ENCODE measurements at places on chromosomes 16 and 17. TPM values are rescaled to one million over a fixed set of nuclear protein-coding genes. Genes with fewer than 3 reads are reported as not detected.

Gene DRC3
- 2.6 TPM for total RNA-seq

Gene KCNAB3
- 1.9 TPM for total RNA-seq

DNA sequence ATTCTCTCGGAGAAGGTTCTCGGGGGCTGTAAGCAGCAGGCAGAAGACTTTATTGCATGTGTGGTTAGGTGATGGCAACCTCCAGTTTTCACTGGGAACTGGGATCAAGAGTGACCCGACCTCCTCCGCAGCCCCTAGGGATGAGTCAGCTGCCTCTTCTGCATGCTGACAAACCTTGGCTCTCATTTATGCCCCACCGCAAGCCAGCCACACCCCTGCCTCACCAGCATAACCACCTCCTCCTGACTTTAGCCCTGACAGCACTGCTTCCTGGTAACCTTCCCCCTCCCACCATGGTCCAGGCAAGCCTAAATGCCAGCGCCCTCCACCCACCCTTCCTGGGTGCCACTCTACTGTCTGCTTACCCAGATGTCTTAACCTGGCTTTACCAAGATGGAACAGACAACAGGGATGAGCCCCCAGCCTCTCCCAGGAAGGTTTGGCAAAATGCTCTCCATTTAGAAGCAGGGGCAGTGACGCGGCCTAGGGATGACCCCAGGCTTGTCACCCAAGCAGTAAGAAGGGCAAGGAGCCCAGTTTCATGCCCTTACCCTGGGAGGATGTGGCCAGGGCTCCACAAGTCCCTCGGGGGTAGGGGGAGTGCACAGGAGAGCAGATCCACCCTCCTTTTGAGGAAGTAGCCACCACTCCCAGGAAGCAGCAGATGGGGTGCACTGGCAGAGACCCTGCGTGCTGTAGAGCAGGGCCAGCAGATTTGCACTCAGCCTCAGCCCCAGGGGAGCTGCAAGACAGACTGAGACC is 73.5 kb downstream of the GOSR1 start:
- no peak overlapping the region for H3K4me3 ChIP-seq
- H3K27ac ChIP-seq, result no peak overlapping the region
- DNase-seq, result peak; percentile 53
- H3K36me3 ChIP-seq, result no peaks in the 10 kb centered on the region
- peaks cover 3% of the 10 kb centered on the region for H3K4me1 ChIP-seq

GRCh38 chr16:77571115-77571862 is 136.5 kb upstream of the ADAMTS18 start:
- peaks cover 18% of the 10 kb centered on the region for H3K27me3 ChIP-seq
- H3K4me3 ChIP-seq, result no peak overlapping the region
- no peaks in the 10 kb centered on the region for H3K4me1 ChIP-seq
- H3K36me3 ChIP-seq, result no peaks in the 10 kb centered on the region

GRCh38 chr16:4415538-4416199 is 727 bp downstream of the CORO7 start:
- no peaks in the 10 kb centered on the region for H3K27me3 ChIP-seq
- peak overlapping the region; percentile 68 for H3K27ac ChIP-seq
- peak; percentile 77 for DNase-seq
- H3K4me1 ChIP-seq, result peaks cover 22% of the 10 kb centered on the region
- H3K36me3 ChIP-seq, result peaks cover 2% of the 10 kb centered on the region
- H3K4me3 ChIP-seq, result peak overlapping the region; percentile 84

GRCh38 chr17:82807562-82807961 is 32.3 kb downstream of the ZNF750 start:
- no peaks in the 10 kb centered on the region for H3K27me3 ChIP-seq
- no peak for DNase-seq
- peaks cover 4% of the 10 kb centered on the region for H3K36me3 ChIP-seq
- no peak overlapping the region for H3K27ac ChIP-seq

DNA sequence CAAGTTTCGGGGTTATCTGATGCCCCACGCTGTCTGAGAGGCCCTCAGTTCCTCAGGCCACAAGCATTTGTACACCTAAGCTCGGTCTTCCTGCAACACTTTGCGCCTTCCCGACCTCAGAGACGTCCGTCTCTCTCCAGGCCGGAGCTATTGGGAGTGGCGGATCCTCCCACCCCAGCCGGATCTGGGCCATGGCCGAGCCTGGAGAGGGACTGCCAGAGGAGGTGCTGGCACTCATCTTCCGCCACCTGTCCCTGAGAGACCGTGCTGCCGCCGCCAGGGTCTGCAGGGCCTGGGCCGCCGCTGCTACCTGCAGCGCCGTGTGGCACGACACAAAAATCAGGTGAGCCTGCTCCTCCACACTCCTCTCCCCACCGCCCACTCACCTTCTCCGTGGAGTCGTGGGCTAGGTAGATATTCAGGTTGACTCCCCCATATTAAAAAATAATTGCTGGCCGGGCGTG is 1.9 kb downstream of the FBXL8 start:
- no peak overlapping the region for H3K27ac ChIP-seq
- DNase-seq, result no peak
- peaks cover 31% of the 10 kb centered on the region for H3K4me1 ChIP-seq
- no peaks in the 10 kb centered on the region for H3K36me3 ChIP-seq
- H3K27me3 ChIP-seq, result peaks cover 14% of the 10 kb centered on the region

- no peak overlapping the region for H3K27ac ChIP-seq
- no peak for DNase-seq
- no peak overlapping the region for H3K4me3 ChIP-seq
- no peaks in the 10 kb centered on the region for H3K36me3 ChIP-seq
- no peaks in the 10 kb centered on the region for H3K27me3 ChIP-seq
- peaks cover 3% of the 10 kb centered on the region for H3K4me1 ChIP-seq
These were observed 108.7 kb downstream of the VAT1L start for GRCh38 chr16:77897129-77897437.

DNA sequence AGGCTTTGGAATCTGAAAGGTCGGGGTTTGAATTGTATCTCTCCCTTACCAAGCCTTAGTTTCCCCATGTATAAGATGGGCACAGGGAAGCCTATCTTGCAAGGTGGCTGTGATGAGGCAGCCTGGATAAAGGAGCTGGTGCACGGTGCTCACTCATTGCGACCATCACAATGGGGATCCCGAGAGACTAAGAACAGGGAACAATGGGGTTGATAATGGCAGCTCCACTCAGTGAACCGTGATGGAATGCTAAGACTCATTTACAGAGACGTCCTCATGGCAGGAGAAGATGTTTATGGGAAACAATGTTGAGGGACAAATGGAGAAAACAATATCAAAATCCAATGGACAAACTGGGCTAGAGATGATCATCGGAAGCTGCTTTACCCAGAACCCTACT is 81.8 kb downstream of the SPACA3 start:
- no peak overlapping the region for H3K4me3 ChIP-seq
- peaks cover 17% of the 10 kb centered on the region for H3K27me3 ChIP-seq
- H3K27ac ChIP-seq, result no peak overlapping the region
- no peak for DNase-seq
- H3K4me1 ChIP-seq, result no peaks in the 10 kb centered on the region
- no peaks in the 10 kb centered on the region for H3K36me3 ChIP-seq

- no peak overlapping the region for H3K27ac ChIP-seq
- H3K4me1 ChIP-seq, result no peaks in the 10 kb centered on the region
- peaks cover 3% of the 10 kb centered on the region for H3K36me3 ChIP-seq
- no peak for DNase-seq
- no peak overlapping the region for H3K4me3 ChIP-seq
- peaks cover 28% of the 10 kb centered on the region for H3K27me3 ChIP-seq
These were observed 106.8 kb upstream of the SEC14L1 start for GRCh38 chr17:77033892-77034404.

DNA sequence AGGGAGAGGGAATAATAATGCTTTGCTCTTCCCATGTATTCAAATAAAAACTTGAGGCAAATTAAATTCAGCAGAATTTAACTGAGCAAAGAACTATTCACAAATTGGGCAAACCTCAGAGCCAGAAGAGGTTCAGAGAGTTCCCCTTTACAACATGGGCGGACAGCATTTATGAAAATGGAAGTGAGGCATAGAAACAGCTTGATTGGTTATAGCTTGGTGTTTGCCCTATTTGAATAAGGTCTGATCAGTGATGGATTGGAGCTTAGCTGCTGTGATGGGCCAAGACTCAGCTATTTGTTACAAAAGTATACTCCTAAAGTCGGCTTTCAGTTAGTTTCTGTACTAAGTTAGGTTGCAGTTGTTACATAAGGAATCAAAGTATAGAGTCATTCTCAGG is 63.0 kb downstream of the TMEM100 start:
- H3K4me3 ChIP-seq, result no peak overlapping the region
- peaks cover 7% of the 10 kb centered on the region for H3K4me1 ChIP-seq
- H3K36me3 ChIP-seq, result no peaks in the 10 kb centered on the region
- DNase-seq, result no peak
- no peak overlapping the region for H3K27ac ChIP-seq
- H3K27me3 ChIP-seq, result no peaks in the 10 kb centered on the region

DNA sequence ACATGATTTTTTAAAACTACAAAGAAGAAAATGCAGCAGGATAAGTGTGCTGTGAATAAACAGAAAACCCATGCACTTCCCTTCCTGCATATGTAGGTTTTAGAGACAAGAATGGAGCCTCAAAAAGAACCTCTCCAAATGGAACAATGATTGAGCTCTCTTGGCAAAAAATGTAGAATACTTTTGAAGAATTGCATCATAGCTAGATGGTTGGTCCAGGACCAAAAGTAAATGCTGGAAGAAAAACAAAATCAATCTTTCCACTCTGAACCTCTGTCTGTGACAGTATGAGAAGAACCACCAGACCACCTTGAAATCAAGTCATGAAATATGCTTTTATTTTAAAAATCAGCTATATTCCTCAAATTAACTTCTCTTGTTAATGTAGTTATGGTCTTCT is 17.5 kb downstream of the HELZ start:
- H3K4me1 ChIP-seq, result peaks cover 26% of the 10 kb centered on the region
- no peaks in the 10 kb centered on the region for H3K27me3 ChIP-seq
- H3K36me3 ChIP-seq, result peaks cover 15% of the 10 kb centered on the region
- no peak for DNase-seq

DNA sequence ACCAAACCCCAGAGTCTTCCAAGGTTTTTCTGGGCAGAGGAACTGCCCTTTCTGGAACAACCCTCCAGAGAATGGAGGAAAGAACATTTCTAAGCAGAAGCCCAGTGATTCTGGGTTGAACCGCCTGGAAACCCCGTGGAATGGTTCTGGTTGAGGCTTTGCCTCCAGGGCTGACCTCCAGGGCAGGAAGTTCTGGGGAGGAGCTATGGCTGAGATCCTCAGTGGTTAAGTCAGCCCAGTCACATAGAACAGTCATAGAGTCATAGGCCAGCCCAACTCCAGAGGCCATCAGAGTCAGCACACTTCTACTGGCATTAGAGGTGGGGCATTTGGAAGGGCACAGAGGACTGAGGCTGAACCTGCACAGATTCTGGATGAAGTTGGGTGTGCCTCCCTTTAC is 65.9 kb downstream of the SPACA3 start:
- H3K4me1 ChIP-seq, result no peaks in the 10 kb centered on the region
- DNase-seq, result no peak
- no peak overlapping the region for H3K4me3 ChIP-seq

DNA sequence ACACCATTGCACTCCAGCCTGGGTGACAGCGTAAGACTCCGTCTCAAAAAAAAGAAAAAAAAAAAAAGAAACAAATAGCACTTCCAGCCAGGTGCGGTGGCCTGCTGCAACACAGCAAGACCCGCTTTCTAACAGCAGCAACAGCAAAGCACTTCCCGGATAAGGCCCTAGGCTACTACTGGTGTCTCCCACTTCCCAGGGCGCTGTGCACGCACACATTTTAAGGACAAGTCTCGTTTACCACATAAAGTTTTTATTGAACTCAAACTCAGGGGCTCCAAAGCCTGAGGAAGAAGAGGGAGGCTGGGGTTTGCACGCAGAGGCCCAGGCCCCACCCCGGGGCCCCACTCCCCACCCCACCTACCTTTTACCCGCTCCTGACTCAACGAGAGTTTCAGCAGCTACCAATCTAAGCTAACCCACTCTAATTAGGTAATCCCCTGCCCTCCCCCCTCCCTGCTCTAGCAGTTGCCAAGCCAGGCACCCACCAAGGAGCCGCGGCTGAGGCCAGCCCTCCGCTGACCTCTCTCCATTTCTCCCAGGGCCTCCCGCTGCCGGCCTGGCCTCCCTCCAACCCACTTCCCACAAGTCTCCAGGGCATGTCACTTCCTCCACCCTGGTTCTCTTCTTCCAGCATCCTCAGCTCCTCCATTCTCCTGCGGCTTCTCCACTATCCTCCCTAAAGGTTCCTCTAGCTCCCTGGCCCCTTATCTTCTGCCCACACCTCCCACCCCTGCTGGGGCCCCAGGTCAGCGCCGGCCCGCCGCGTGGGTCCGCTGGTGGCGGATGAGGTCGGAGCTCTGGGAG is 2.4 kb downstream of the ZNF768 start:
- peaks cover 2% of the 10 kb centered on the region for H3K36me3 ChIP-seq
- peaks cover 23% of the 10 kb centered on the region for H3K4me1 ChIP-seq
- H3K27ac ChIP-seq, result no peak overlapping the region

DNA sequence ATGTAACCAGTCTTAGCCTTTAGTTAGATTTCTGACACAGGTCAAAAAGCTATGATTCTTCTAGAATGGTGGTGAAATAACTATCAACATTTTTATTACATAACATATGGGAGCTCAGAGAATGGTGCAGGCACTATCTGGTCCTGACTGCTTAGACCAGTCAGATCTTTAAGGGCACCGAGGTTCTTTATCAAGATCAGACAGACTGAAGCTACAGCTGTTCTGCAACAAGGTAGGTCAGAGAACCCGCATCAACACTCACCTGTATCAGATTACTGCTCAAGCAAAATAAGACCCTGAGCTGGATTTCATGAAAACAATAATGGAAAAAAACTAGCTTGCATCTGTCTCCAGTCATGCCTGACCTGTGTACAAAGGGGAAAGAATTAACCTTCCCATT is 160.4 kb downstream of the KCNJ2 start:
- peaks cover 3% of the 10 kb centered on the region for H3K27me3 ChIP-seq
- H3K4me1 ChIP-seq, result no peaks in the 10 kb centered on the region
- no peak overlapping the region for H3K27ac ChIP-seq
- no peaks in the 10 kb centered on the region for H3K36me3 ChIP-seq
- H3K4me3 ChIP-seq, result no peak overlapping the region

All from chondrocyte (in vitro differentiated cells).